ENCODE measurements at places on chromosomes 4 and X.

DNA sequence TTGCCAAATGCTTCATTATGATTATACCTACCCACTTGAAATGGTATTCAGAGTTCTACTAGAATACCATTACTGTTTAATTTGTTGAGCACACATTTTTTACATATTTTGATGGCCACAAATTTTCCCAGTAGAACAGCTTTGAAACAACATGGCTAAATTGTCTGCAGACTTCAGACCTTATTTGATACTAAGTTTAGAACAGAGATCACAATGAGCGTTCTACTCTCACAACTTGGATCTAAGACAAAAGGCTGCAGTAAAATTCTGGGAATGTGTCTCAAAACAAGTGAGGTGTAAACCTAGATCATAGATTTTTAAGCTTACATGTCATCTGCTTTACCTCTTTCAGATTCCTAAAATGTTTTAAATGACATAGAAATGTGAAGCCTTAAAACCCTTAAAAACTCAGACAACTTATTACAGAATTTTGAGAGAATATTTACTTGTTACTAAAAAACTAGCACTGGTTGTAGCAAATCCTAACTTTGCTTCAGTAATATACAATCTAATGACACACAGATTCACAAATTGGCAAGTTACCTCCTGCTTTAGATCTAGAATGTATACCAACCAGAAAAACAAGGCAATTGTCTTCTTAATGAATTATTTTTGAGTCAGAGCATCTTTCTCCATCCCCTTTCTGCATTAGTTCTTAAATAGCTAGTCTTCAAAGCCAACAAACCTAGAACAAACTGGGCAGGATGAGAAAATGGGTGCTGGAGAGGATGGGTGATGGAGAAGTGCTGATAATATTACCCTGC lies 243.3 kb downstream of the SLC7A11 start:
- DNase-seq = no peak

GRCh38 chr4:34010751-34011519 lies 2233.4 kb downstream of the ARAP2 start:
- no peak for DNase-seq

- peak; percentile 98 for DNase-seq
These were observed 19.3 kb downstream of the JAKMIP1 start for GRCh38 chr4:6180841-6181631.

DNA sequence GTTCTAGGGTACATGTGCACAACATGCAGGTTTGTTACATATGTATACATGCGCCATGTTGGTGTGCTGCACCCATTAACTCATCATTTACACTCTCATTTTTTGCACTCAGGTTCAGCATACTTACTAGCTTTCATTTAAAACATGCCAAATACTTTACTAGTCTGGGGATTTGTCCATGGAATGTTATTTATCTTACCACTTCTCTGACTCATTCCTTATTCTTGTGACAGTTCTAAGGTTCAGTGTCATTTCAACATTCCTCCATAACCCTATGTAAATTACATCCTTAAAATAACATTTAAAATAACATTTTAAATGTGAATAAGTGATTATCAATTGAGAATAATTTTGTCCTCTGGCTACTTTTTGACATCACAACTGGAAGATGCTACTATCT lies 19.5 kb upstream of the SYTL5 start:
- no peak for DNase-seq

DNA sequence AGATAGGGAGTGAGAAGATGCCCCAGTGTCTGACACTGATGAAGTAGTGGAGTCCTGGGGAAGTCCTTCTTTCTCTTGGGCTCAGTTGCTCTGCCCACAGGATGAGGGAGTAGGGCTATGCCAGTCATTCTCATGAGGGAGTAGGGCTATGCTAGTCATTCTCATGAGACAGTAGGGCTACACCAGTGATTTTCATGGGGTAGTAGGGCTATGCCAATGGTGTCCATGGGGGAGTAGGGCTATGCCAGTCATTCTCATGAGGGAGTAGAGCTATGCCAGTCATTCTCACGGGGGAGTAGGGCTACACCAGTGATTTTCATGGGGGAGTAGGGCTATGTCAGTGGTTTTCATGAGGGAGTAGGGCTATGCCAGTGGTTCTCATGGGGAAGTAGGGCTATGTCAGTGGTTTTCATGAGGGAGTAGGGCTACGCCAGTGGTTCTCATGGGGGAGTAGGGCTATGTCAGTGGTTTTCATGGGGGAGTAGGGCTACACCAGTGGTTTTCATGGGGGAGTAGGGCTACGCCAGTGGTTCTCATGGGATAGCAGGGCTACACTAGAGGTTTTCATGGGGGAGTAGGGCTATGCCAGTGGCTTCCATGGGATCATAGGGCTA lies 43.3 kb upstream of the SOD3 start:
- no peak for DNase-seq

GRCh38 chr4:129239088-129239487 lies 143.1 kb downstream of the C4orf33 start:
- no peak for DNase-seq

GRCh38 chr4:112284662-112285411 lies 867 bp downstream of the TIFA start:
- no peak for DNase-seq

DNA sequence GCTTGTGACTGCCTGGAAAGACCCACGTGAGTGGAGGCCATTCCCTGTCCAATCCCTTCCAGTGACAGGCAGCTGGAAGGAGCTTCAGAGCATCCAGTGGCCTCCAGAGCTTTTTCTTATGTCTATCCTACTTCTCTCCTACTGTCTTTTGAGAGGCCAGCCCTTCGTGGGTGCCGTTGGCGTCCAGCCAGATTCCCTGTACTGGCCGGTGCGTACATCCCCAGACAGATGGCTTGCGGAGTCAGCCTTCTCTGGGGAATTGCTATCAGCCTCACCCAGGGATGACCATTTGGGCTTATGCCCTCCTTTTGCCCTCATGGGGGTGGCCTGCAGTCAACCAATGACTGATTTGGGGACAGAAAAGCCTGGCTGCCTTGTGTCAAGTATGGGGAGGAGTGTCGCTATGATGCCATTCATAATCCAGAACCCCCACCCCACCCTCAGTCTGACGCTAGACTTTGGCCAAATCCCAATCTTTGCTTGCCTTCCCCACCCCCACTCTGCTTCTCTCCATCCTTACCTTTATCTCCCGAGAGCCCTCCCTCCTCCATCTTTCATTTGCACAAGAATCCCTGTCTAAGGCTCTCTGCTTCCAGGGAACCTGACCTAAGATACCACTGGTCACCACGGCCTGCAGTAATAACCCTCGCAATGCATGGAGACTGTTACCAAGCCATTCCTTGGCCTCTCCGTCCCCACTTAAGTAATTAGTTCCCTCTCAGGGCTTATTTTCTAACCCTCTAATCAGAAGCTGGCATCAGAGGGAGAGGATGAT lies 150.3 kb upstream of the BCOR start:
- no peak for DNase-seq

DNA sequence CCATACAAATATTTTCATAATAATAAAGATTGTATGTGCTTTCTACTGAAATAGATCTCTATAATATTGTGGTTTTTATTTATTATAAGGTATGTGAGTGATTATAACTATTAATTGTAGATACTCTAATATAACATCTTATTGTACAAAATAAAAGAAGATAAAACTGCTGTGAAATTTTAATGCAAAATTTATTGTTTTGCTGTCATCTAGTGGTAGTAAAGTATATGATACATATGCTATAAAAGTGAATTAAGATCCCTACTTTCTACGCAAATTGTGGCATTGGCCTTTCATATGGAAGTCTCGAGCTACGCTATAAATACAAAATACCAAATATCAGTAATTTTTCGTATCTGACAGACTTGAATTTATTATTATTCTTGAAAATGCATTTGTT lies 19.3 kb downstream of the YIPF7 start:
- DNase-seq = no peak

- DNase-seq = no peak
These were observed 2.2 kb upstream of the C4orf36 start for GRCh38 chr4:86894455-86894854.

DNA sequence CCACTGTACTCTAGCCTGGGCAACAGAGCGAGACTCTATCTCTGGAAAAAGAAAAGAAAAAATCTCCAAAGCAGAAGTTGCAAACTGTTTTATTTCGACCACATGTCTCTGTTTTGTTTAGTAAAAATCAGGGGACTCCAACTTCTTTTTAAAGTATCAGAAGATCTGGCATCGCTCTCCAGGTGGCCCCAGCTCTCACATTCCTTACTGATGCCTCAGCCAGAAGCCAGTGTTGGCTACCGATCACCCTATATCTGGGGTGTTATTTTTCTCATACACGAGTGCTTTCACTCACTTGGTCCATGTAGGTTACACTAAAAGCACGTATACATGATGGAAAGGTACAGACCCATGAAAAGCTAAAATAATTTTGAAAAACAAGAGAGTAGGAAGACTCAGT lies 8.3 kb downstream of the MPP1 start:
- no peak for DNase-seq

- DNase-seq = no peak
These were observed 171.7 kb downstream of the PAPSS1 start for GRCh38 chr4:107548211-107548905.

- no peak for DNase-seq
These were observed 28.1 kb downstream of the ANK2 start for GRCh38 chr4:113077575-113077974.

DNA sequence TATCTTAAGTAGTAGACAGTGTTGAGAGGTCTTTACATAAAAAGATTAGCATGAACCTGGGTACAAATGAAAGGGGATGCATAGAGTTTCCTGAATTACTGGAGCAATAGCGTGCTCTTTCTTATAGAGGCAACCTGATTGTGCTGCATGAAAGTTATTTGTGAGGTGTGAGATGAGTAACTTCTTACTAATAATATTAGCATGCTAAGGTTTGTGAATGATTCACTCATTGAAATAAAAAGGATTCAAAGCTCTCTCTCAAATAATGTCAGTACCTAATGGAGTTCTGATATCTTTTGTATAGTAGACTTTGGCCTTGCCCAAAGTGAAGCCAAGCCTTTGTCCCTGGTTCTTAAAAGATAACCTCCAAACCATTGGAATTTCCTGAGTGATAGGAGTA lies 131.0 kb upstream of the CXXC4 start:
- DNase-seq = no peak

DNA sequence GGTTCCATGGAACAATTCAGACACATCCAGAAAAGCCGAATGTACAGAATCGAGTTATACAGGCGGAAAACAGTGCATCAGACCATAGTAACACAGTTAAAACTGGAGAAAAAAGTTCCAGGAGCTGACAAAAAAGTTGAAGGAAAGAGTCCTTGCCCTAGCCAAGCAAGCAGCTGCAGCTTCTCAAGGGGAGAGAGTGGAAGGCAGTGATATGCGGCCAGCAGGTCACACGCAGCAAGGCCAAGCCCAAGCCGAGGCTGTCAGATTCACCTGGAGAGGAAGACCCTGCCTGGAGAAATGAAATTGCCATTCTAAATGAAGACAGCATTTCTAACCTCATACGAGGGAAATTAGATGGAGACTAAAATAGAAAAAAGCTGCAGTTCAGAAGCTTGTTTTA lies 55.8 kb downstream of the RGS12 start:
- DNase-seq = no peak

DNA sequence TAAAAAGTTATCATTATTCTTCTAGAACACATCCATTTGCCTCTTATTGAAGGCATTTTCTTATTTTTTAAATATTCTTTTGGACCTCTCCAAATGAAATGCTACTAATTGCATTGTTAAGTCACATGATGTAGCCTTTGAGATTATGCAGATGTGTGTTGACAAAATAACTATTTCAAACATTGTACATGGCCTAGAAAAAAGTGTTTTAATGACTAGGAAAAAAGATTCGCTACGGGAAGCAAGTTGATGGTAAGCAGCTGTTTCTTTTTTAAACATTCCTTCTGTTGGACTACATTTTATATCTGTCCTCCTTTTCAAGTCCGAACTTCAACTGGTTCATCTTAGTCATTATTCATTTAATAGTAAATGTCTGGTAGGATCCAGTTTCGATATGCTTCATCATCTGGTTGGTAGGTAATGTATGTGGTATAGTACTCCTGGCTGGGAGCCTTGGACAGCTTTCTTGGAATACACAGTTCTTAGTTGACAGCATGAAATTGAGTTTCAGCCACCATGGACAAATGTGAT lies 34.3 kb upstream of the GUCY1A1 start:
- no peak for DNase-seq

DNA sequence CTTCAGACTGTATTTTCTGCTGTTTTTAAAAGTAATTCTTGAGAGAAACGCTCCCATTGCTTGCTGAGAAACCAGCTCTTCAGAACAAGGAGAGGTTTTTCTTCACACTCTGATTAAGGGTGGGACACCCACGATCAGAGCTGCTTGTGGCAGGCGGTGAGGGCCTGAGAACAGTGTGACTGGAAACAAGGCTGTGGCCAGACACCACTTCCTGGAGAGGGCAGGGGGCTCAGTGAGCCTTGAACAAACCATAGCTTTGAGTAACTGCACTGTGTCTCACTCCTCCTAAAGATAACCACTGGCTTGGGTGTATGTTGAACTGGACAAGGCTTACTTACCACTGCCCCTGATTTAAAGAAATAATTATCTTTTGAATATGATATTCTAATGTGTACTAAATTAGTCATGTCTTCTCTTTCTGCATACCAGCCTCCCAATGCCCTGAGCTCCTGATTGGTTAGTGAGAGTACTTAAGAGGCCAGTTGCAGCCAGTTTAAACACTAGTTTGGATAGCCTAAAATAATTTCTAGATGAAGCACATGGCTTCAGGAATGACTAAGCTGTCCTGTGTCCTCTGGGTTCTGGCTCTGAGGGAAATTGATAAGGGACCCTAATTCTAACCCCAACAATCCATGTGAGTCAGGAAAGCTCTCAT lies 3.7 kb upstream of the GPR82 start:
- DNase-seq = peak; percentile 51

GRCh38 chrX:38426785-38427184 lies 74.4 kb downstream of the OTC start:
- no peak for DNase-seq

DNA sequence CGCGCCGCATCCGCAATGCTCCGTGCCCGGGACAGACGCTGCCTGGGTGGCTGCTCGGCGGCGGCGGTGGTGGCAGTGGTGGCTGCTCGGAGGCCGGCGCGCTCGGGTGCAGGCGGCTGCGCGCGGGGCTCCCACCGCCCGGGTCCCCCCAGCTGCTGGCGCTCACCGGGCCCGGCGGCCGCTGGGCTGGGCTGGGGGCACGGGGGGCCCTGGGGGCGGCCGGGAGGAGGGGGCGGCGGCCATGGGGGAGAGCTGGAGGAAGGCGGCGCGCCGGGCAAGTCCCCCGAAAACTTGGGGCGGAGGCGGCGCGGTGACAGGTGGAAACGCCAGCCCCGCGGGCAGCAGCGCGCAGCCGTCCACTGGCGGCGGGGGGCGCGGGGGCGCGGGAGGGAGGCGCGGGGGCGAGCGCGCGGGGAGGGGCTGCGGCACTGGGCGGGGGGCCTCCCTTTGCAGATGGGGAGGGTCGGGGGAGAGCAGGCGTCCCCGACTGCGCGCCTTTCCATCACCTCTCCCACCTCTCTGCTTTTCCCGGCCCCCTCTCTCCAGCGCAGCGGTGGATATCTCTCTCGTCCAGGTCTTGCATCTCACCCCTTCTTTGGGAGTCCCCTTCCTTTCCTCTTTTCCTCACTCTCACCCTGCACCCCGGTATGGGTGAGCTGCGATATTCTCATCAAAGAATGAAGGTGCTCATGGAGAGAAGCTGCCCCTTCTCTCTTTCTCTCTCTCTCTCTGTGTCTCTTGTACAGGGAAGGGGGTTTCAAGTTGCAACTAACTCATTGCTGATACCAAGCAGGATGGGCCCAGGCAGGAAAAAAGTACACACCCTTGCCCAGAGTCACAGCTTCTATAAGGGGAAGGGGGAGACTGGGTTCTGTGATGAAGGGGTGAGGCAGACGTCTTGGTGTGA lies 83.7 kb upstream of the DHRSX start:
- DNase-seq = no peak

GRCh38 chr4:143188136-143189088 lies 3.7 kb downstream of the USP38 start:
- no peak for DNase-seq

- DNase-seq = no peak
These were observed 1.2 kb upstream of the HSD17B11 start for GRCh38 chr4:87392183-87392582.

Measured in GM12878 (cell line).